ENCODE measurements at places on chromosomes 4 and X.
A peak's percentile ranks its signal among the peaks of the same experiment; 100 is the strongest.

DNA sequence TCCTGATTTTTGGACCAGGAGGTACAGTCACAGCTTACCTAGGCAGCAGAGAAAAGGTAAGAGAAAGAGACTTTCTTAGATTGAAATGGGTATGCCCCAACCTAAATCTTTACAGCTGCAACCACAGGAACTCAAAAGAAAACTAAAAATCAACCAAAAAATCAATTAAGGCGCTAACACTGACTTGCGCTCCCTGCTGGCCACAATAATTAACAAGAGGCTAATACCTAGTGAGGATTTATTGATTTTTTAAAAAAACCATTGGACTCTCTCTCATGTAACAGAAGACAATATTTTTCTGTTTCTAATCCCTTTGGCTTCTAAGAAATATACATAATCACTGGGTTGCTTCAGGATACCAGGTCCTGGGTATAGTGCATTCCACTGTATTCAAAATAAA lies 153.9 kb upstream of the TENM3 start:
- no peak for DNase-seq

DNA sequence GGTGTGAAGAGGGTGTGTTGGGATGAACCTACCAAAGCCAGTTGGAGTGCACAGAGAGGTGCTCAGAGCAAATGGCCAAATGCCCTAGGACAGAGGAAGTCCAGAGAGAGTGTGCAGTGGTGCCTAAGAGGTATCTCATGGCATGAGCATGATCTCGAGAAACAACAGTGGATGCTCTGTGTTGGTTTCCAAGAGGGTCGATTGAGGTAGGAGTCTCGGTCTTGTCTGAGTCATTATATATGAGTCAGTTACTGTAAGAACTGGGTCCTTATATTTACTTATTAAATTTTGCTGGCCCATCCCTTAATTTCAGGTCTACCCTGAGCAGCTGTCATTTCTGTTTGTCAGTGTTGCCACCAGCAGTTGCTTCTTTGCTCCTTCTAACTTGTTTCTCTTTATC lies 86.6 kb upstream of the TMEM150C start:
- no peak for DNase-seq

DNA sequence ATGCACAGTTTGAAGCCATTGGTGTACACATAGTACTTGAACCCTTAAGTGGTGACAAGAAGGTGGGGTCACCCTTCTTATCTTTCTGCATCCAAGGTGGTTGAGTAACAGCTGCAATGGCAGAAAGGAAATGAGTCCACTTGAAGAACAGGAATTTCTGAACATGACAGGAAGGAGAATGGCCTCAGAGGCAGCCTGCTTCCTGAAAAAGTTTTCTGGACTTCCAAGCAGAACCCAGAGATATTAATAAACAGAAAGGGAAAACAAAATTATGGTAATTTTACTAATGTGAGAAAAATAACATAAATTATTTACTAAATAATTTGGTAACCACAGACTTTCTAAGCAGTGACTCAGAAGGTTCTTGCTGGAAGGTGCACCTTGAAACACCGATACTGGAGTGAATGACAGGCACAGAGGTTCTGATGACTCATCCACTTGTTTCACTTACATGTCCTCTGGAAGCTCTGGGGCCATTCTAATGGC lies 119.9 kb upstream of the HS3ST1 start:
- no peak for DNase-seq

- no peak for DNase-seq
Measured at GRCh38 chr4:151184523-151185458, 85.4 kb downstream of the RPS3A start.

DNA sequence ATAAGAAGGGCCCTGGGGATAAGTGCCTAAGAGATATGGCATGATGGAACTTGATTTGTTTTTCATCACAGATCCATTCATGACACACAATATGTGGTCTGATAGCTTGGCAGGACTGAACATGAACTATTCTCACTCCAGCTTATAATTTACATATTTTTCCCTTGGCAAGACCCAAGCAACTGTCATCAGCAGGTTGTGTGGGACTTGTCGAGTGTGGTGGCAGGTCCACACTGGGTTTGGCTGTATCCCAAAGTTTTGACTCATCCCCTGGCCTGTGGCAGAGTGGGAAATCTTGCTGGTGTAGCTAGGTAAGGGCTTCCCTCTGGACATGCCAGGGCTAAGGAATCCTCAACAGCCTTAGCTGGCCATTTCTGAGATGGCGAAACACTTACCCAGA lies 81.0 kb upstream of the STIM2 start:
- DNase-seq, result no peak

DNA sequence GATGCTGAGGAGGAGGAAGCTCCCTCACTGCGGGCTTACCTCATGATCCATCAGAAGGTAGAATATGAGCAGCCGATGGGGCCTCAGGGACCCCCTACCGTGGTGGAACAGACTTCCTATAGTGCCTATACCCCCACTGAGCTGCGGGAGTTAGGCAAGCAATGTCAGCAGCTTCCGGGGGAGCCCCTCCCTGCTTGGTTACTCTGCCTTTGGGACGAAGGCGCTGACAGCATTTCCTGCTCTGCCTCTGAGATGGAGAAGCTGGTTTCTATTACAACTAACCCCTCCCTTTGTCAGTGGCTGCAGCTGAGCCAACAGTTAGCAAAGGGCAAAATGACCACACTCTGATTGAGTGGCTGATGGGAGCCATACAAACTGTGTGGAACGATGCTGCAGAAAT lies 430.7 kb downstream of the IDS start:
- DNase-seq, result no peak

- no peak for DNase-seq
Measured at GRCh38 chr4:52250154-52250553, 199.1 kb downstream of the SPATA18 start.

DNA sequence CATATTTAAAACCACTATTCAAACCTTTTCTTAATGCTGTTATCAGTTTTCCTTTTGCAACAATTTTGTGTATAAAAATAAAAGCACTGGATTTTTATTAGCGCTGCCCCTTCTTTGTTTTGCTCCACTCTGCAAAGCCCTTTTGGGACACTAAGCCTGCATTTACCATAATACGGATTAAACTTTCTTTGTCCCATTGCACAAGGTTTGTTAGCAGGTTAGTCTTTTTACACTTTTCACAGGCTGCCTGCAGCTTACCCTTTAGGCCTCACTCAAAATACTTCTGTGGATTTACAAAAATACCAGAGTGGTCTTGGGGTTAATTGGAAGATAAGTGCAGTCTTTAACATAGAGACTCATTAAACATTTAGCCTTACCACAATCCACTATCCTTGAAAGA lies 35.7 kb upstream of the MAB21L2 start:
- DNase-seq, result no peak

DNA sequence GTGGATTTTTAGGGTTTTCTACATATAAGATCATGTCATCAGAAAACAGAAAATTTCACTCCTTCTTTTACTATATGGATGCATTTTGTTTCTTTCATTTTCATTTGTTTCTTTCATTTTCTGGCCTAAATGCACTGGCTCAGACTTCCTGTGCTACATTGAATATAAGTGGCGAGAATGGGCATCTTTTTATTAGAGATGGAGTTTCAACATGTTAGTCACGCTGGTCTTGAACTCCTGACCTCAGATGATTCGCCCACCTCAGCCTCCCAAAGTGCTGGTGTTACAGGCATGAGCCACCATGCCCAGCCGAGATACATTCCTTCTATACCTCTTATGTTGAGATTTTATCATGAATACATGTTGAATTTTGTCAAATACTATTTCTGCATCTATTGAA lies 61.8 kb downstream of the BRWD3 start:
- no peak for DNase-seq

DNA sequence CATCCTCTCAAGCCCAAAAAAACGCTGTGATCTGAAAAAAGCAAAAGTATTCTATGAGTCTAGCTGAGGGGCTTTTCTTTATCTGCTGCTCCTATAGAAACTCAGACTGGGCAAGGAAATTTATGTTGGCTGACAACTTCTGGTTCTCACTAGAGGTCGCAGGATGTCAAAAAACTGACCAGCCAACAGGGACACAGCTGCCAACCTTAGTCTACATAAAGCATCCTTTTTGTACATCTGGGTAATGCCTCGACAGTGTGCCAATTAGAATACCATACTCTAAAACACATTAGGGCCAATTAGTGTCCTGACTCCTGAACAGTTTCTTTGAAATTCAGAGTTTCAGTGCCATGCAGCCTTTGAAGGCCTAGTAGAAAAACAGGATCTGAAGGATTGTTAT lies 8.8 kb upstream of the TLL1 start:
- no peak for DNase-seq

DNA sequence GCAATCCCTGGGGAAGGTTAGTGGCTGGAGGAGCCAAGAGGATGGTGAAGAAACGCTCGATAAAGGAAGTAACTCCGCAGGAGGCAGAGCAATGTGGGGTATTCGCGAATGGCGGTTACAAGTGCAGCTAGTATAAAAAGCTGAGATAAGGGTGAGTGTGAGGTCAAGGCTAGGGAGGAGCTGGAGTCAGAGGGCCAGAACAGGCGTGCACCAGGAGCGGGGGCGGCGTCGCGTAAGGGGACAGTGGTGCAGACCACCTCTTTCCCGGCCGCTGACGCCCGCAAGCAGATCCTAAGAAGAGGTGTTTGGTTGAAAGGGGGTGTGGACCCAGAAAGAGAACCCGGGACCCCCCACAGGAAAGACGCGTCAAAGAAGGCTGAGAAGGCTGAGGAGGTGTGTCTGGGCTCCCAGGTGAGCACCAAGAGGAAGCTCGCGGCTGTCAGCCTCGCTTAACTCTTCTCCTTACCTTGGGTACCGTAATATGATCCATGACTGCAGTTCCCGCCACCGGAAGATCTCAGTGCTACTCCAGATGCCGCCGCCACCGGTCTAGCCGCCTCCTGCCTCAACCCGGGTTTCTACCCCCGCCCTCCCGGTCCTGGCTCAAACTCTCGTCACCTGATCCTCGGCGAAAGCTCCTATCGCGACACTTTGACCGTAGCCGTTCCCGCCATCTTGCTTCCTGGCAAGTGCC lies at the start of gene MTMR8:
TSS of gene MTMR8 (minus strand) at position 579 of the 694 bp plus-strand sequence. CDS start at position 490, 89 bp downstream.
- DNase-seq, result peak; percentile 63

GRCh38 chrX:110032534-110033147 lies 29.7 kb downstream of the TMEM164 start:
- DNase-seq, result no peak

GRCh38 chr4:47690611-47691010 lies 147.3 kb downstream of the CORIN start:
- no peak for DNase-seq

- no peak for DNase-seq
Measured at GRCh38 chrX:12984603-12985319, 9.9 kb downstream of the TMSB4X start.

- DNase-seq, result no peak
Measured at GRCh38 chr4:41839916-41840854, 91.7 kb upstream of the PHOX2B start.

- DNase-seq, result no peak
Measured at GRCh38 chr4:11783588-11783987, 354.9 kb upstream of the HS3ST1 start.

- DNase-seq, result no peak
Measured at GRCh38 chr4:681736-682451, 7.1 kb downstream of the SLC49A3 start.

DNA sequence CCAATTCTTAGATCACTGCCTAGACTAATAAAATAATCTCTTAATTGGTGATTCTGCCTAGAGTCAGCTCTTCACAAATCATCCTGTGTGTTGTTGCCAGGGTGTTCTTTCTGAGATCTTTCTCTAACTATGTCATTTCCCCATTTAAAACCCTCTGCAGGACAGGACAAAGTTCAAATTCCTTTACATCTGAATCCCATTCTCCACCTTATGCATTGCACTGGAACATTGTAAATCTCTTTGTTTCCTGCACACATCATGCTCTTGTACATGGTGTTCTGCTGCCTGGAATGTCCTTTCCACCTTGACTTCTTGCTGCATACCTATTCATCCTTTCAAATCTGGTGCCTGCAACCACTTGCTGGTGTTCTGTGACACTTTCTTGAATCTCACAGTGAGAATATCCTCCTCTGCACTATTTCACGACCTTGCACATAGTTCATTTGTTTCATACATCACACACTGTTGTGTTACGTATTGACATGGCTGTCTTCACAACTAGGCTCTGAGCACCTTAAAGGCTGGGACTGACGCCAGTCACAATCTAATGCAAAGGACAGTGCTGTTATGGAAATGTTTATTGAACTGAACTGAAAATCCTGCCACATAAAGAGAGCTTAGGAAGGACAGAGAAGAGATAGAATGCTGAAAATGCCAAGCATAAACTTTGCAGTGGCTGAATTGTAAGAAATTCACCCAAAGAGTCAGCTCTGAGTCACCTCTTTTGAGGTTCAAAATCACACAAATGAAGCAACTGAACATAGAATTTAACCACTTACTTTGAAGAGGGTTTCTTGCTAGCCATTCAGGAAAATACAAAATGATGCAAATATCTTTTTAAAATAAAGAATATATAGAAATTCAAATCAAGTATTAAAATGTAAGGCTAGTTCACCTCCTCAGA lies 26.4 kb upstream of the SMIM14 start:
- DNase-seq, result no peak

GRCh38 chr4:69689599-69689998 lies 36.6 kb upstream of the UGT2A1 start:
- DNase-seq, result no peak

DNA sequence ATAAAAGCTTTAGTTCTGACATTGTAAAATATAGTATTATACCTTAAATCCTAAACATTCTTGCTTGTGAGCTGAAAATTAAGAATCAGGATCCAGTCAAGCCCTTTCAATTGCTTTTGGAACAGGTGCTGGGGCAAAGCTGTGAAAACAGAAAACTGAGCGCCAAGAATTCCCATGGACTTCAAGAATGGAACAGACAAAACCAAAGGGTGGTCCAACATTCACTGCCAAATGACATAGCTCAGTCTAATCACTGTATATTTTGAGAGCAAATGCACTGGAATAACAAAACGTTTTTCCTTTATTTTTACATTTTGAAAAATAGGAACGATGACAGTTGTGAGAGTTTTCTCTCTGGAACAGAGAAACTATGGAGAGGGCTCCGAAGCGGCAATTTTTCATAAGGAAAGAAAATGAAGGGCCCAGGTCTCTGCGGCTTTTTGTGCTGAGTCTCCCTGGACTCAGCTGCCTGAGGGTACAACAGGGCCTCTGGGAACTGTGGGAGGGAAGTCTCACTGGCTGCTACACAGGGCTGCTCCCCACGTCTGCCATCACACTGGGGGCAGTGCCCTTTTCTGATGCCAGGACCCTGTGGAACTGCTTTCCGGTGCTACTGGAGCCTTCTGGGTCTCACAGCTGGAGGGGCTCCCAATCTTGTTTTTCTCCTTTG lies 56.0 kb upstream of the BMPR1B start:
- no peak for DNase-seq

DNA sequence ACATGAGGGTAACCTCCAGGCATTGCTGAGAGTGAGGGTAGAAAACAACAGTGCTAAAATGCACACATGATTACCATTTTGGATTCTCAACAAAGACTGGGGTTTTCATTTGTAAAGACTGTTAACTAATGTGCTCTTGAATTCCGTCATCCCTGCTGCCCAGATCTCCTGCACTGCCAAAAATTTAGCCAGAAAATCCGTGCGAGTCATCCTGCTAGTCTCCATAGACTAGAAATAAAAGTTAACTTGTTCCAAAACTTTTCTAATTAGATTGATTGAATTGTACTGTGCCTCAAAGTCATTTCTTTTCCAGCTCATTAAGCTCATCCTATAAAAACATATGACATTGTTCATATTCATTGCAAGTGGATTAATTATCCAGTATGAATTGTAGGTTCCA lies 99.8 kb downstream of the ARSF start:
- no peak for DNase-seq

- no peak for DNase-seq
Measured at GRCh38 chr4:65973186-65973585, 302.9 kb upstream of the EPHA5 start.

- no peak for DNase-seq
Measured at GRCh38 chrX:7062276-7062675, 85.2 kb upstream of the STS start.

GRCh38 chr4:39043861-39044363 lies 11.7 kb upstream of the TMEM156 start:
- DNase-seq, result no peak

Measured in stimulated activated CD4-positive, alpha-beta T cell treated with anti-CD3 and anti-CD28 coated beads, Interleukin-12 subunit alpha, Interleukin-12 subunit beta, amount 100 ng/mL, for 24 hours (primary cell).